ENCODE measurements at places on chromosomes 5 and 9.
A peak's percentile ranks its signal among the peaks of the same experiment; 100 is the strongest.

GRCh38 chr5:143923634-143924266, 111.8 kb downstream of the HMHB1 start:
- DNase-seq: no peak

GRCh38 chr9:91127653-91128052, 234.1 kb downstream of the AUH start:
- DNase-seq: no peak

GRCh38 chr5:160657622-160658458, 194.2 kb downstream of the ATP10B start:
- DNase-seq: no peak

- no peak for DNase-seq
Observed at GRCh38 chr5:133112026-133112660, 60.3 kb downstream of the HSPA4 start.

GRCh38 chr5:55081541-55081940, 20.9 kb upstream of the GZMA start:
- DNase-seq: no peak

- no peak for DNase-seq
Observed at GRCh38 chr5:171989276-171989675, 17.2 kb downstream of the FBXW11 start.

- no peak for DNase-seq
Observed at GRCh38 chr5:129172580-129172979, 78.0 kb downstream of the ISOC1 start.

DNA sequence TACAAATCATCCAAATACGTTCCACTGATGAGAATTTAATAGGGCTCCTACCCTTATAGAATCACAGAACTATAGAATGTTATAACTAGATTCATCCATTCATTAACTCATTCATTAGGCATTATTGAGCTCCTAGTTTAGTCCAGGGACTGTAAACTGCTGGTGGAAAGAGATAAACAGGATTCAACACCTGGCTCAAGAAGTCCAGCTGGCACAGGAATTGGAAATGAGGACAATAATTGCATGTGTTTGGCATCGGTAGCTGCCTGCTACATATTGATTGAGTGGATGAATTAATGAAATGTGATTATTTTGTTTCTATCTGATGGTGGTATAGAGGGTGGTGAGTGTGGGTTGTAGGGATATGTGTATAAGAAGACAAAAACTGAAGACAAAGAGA, 100.8 kb upstream of the TLE1 start:
- no peak for DNase-seq

DNA sequence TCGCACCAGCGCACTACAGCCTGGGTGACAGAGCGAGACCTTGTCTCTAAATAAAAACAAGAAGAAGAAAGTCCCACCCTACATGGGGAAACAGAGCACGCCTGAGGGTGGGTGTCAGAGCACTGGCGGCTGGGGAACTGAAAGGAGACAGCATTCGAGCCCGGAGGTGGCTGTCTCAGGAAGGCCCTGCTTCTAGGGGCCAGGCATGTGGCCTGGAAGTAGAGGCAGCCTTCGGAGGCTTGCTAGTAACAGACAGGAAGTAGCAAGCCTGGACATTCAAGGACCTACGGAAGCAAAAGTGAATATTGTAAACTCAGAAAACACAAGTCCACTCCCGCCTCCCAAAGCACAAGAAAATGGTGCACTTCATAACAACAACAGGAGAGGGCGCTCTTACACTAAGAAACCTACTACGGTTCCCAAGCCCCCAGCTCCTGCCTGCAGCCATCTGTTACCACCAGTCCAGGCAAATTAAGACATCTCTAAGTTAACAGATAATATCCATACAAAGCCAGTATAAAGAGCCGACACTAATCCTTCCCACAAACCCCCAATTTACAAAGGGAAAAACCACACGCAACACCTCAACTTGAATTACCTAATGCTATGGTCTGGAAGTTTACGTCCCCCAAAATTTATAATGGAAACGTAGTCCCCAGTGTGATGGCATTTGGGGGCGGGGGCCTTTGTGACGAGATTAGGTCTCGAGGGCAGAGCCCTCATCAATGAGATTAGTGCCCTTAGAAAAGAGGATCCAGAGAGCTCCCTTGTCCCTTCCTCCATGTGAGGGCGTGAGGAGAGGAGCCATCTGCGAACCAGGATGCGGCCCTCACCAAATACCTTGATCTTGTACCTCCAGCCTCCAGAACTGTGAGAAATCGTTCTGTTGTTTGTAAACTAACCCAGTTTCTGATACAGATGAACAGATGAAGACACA, 7.7 kb downstream of the RASGEF1C start:
- no peak for DNase-seq

- no peak for DNase-seq
Observed at GRCh38 chr9:8718121-8718725, 918.6 kb upstream of the DMAC1 start.

DNA sequence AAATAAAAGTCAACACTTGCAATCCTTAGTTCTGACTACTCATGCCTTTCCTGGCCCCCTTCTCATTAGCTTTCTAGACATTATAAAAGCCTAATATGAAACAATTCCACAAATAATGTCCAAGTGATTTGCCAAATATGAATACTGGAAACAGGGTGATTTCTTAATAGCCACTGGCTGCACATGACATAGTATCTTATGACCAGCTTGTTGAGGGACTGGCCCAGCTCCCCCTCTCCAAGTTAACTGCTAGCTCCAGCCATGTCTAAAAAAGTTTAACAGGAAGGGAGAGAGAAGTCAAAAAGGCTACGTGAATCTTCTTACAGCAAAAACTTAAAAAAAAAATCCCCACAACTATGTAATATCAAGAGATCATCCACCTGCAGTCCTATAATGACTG, 1.5 kb downstream of the CERT1 start:
- no peak for DNase-seq

- no peak for DNase-seq
Observed at GRCh38 chr5:62152394-62153087, 153.5 kb upstream of the KIF2A start.

DNA sequence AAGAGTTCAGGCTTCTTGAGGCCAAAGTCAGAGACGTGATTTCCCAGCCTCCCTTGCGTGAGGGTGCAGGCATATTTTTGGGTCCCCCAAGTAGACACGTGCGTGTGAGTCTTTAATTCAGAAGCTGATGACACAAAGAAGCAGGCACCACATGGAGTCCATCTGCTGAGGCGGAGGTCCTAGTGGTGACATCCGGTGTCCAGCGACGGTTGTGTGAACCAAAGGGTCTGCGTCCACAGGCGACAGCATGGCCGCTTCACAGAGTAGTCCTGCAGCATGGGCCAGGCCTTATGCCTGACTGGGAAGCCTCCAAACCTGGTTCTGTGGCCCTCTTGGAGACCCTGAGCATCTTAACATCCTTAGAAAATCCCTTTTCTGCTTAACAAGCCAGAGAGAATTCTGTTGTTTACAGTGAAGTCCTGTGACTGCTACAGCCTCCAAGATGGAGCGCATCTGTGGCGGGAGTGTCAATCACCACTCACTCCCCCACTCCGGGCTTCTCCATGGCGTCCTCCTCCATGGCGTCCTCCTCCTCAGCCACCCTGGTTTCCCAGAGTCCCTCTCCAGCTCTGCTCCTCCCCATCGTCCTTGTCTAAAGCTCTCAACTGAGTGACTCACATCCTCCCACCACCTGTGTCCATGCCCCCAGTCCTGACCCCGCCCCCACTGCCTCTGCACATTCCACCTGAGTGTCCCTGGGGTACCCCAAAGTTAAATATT, 133.8 kb downstream of the PAX5 start:
- DNase-seq: no peak

- DNase-seq: no peak
Observed at GRCh38 chr5:107618242-107618641, 52.5 kb downstream of the EFNA5 start.

GRCh38 chr9:126500600-126501382, 112.9 kb upstream of the LMX1B start:
- peak; percentile 86 for DNase-seq

DNA sequence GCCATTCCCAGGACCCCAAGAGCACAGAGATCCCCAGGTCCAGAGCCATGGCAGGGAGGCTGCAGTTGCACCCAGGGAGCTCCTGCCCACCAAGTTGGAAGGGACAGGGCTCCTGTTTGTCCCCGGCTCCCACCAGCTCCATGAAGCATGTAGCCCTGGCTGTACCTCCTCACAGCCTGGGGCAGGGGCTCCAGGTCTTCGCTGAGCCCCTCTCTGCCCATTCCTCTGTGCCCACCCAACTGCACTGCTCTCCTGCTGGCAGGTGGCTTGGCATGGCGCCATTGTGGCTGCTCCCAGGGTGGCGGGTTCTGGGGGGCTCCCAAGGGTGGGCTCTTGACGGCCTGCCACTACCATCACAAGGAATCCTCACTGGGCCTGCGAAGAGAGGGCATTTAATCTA, 197.5 kb upstream of the DAB2 start:
- no peak for DNase-seq

DNA sequence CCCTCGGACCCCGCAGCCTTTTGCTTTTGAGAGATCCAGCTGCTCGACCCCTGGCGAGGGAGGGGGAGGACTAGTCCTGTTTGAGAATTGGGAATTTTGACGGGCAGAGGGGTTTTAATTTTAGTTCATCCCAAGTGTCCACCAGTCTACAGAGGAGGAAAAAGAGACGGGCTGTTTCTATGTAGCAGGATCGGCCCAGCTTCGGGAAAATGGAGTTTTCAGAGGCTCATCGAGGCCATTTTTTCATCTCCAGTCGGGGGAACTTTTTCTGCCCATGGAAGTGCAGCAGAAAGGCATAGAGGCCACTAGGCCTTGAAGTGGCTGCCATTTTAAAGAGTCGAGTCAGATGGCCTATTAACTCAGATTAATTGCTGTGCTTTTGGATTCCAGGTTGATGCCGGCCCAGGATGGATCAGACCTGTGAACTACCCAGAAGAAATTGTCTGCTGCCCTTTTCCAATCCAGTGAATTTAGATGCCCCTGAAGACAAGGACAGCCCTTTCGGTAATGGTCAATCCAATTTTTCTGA, 1.2 kb downstream of the NSD1 start:
- DNase-seq: no peak

- DNase-seq: no peak
Observed at GRCh38 chr5:133690746-133691145, 78.4 kb upstream of the FSTL4 start.

- DNase-seq: no peak
Observed at GRCh38 chr9:32704343-32704742, 68.9 kb upstream of the TAF1L start.

DNA sequence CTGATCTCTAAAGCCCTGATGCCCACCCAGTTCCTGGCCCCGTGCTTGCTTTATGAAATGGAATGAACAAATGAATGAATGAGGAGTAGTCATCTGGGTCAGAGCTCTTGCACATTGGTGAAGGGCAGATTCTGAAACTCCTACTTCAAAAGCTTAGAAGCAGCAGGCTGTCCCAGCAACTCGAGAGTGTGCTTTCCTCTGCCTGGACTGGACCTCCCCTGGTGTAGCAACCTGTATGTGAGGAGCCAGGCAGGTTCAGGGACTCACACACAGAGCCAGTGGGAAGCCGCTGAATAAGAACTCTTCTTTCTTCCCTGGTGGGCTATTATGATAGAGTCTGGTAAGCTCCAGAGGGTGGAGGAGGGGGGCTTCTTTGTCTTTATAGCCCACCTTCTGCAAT, 396.4 kb downstream of the CDK5RAP2 start:
- no peak for DNase-seq

DNA sequence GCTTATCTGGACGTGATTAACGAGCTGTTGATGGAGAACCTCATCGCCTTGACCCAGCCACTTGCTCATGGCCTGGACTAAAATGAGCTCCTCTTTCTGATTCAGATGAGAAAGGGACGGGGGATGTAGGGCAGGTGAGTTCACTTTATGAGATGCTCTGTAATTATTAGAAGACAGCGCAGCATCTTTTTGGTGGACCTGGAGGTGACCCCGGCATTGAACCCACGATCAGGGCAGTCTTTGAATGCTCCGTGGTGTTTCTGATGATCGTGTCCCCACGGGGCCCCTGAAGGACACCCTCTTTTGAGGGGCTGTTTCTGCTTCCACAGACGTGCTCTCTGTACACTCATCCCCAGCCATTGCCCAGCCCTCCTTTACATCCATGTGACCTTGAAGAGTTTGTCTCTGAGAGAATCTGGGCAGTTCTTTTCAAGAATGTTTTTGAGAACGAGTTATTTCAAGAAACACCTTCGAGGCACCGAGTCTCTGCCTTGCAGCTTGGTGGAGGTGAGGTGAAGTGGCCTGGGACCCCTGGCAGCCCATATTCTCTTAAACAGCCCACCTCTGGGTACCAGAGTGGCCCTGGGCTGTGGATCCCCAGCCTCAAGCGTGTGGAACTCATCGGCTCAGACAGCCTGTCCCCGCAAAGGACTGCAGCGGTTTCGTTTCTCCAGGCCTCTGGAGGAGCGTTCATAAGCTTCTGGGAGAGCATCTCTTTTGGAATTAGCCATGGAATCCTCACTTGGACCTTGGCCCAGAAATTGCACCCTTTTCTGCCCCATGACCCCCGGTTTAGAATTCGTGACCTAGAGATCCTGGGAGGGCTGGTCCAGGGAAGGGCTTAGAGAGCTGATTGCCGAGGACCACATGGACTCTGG, 50.3 kb downstream of the COL5A1 start:
- peak; percentile 37 for DNase-seq

GRCh38 chr5:54063817-54064216, 246.6 kb downstream of the ARL15 start:
- no peak for DNase-seq

GRCh38 chr9:137452761-137453642, 6.1 kb downstream of the NSMF start:
- DNase-seq: peak; percentile 62

GRCh38 chr9:132946631-132947295, 2.3 kb upstream of the TSC1 start:
- no peak for DNase-seq

DNA sequence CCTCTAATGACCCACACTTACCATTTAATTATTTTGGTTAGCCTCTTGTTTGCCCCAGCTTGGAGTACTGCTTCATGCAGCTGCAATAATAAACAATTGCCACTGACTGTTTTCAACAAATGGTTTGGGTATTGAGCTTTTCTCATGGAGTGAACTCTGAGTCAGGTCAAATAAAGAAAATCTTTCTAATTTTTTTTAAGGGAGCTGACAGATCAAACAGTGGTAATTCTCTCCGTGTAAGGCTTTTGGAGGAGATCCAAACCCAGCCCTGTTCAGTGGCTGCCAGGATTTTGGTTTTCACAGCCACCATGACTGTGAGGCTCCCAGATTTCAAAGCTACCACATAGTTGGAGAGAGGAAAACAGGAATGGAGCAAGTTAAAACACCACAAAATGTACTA, 110.7 kb upstream of the EFNA5 start:
- no peak for DNase-seq

- DNase-seq: no peak
Observed at GRCh38 chr5:168903061-168903460, 323.9 kb upstream of the PANK3 start.

DNA sequence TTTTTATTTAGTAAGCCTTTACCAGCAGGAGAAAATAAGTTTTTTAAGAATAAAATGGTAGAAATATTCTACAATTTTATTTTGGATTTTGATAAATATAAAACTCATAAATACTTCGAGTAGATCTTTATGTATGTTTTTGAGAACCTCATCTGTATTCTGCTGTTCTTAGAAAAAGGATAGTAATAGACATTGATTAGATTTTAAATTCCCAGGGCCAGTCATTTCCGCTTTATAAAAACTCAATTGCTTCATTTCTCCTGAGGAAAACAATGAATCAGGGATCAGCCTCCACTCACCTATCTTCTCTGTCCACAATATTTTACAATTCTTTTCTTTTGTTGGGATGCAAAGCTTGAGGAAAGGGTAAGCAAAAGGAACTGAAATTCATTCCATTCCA, 1983.5 kb upstream of the C9orf72 start:
- DNase-seq: no peak
